Stimulated activated CD4-positive, alpha-beta T cell treated with anti-CD3 and anti-CD28 coated beads, Interleukin-15, amount 100 ng/mL, for 1 hour (primary cell): ENCODE measurements at places on chromosomes 5 and 9.

GRCh38 chr5:117089001-117089400 is 514.4 kb upstream of the SEMA6A start:
- DNase-seq: no peak

DNA sequence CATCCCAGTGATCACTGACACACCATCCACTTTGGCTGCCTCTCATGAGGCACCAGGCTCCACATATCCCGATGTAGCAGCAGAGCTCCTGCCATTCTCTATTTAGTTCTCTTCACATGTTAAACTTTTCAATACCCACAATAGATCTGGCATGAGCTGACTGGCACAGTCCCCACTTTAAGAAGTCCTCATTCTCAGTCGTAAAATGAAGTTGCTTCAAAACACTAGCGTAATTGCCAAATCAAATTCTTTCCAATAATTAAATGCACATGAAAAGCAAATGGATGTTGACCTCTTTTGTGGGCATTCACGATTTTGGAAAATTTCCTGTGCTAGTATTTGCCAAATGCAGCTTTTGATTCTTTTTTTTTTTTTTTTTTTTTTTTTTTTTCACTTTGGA is 32.4 kb downstream of the HAPLN1 start:
- DNase-seq: no peak

- DNase-seq: no peak
These were observed 117.2 kb upstream of the LIFR start for GRCh38 chr5:38673671-38674071.

- DNase-seq: no peak
These were observed 2.4 kb upstream of the EXOC3 start for GRCh38 chr5:440401-441201.

GRCh38 chr5:78638423-78638822 is 10.1 kb downstream of the LHFPL2 start:
- no peak for DNase-seq

DNA sequence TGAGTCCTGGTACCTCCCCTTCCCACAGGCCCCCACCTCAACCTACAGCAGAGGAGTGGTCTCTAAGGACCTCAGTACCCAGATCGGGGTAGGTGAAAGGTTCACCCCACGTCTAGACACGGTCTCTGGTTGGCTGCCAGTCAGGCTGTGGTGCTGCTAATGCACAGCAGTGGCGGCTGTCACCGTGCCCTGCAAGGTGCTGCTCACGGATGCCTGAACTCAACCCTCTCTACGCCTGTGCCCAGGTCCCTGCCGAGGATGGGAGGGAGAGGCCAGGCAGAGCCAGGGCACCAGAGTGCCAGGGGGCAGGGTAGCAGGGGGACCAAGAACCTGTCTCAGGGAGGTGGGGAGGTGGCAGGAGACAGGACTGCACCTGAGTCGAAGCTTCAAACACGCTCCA is 14.3 kb downstream of the IER5L start:
- DNase-seq: no peak

DNA sequence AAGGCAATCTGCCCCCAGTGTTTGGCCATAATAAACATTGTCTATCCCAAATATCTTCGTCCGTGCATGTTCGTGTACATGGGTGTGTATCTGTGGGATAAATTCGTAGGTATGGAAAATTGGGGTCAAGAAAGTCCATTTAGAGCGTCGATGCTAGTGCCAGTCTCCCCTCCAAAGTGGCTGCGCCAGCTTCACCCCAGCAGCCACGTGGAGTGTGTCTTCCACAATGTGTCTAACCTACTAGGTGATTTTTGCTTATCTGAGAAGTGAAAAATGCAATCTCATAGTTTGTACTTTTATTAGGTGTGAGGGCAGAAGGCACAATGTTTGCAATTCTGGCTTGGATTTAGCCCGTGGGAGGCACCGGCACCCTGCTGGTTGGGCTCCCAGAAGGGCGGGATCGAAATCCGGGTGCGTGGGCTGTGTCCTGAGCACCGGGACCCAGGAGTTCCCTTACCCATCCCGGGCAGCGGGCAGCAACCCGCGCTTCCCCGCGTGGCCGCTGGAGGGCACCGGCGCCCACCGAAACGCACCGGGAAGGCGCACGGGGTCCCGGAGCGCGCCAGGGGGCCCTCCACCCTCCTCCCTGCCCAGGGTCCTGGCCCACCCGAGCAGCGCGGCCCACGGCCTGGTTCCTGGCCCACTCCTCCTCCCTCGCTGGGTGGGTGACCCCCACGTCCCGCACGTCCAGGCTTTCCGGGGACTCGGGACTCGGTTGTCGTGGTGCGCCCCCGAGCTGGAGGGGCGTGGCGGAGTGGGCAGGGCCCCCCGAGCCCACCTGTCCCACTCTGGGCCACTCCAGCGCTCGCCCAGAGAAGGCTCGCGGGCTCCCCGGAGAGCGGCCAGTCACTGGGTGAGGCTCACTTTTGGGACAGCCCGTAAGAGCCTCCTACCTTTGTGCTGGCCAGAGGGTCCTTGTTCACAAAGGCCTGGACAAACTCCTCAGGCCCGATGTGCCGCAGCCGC is 55.4 kb upstream of the RNF130 start:
- no peak for DNase-seq

DNA sequence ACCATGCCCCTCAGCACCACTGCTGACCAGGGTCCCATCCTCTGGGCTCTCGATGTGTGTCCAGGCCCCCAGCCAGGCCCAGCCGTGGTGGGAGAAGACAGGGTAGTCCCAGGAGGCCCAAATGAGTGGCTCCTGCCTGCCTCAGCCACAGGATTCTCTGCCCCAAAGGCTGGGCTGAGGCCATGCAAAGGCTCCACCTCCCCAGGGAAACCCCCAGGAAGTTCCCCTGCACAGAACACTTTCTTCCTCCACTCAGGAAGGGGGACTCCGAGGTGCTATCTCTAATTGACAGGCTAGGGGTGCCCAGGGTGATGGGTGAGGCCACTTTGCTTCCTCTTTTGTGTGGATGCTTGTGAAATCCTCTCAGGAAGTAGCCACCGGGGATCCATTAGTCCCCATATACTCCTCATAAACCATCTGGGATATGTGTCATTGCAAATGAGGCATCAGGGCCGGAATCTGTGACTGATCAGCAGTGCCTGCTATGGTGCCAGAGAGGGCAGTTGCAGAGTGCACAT is 23.1 kb upstream of the TDRD7 start:
- DNase-seq: no peak

- DNase-seq: no peak
These were observed 18.4 kb upstream of the VPS13A start for GRCh38 chr9:77158772-77159513.

GRCh38 chr5:15932066-15932465 is 247.5 kb downstream of the MARCHF11 start:
- no peak for DNase-seq

- DNase-seq: no peak
These were observed 1.6 kb downstream of the CMBL start for GRCh38 chr5:10306114-10306513.

DNA sequence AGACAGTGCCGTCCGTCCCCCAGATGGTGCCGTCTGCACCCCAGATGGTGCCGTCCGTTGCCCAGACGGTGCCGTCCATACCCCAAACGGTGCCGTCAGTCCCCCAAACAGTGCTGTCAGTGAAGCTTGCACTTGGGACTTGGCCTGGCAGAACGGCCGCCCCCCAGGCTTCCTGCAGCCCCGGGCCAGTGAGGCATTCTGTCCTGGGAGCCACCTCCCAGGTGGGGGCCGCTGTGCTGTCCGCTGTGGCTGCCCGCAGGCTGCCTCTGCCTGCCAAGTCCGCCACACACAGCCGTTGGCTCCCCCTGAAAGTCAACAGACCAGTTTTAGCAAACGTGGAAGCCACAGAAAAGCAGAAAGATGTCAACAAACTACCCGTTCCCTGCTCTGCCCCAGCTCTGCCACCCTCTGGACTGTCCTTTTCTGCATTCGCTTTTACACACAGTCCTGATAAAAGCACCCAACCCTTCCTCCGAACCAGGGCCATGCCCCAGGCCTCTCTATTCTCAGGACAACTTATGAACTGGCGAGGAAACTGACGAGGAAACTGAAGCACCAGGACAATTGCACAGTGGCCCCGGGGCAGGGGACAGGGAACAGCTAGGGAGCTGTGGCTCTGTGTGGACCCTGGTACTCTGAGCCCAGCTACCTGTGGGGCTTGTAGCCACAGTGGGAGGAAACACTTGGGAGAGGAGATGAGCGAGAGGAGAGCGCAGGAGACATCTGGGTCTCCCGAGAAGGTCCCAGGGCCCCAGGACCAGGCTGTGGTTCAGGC is 39.6 kb upstream of the RXRA start:
- no peak for DNase-seq

- no peak for DNase-seq
These were observed 47.8 kb upstream of the TGFBR1 start for GRCh38 chr9:99056886-99057664.

GRCh38 chr5:147857302-147858129 is 21.0 kb upstream of the SCGB3A2 start:
- DNase-seq: peak; percentile 1

GRCh38 chr9:114282926-114283325 is 40.0 kb upstream of the ORM1 start:
- DNase-seq: no peak

DNA sequence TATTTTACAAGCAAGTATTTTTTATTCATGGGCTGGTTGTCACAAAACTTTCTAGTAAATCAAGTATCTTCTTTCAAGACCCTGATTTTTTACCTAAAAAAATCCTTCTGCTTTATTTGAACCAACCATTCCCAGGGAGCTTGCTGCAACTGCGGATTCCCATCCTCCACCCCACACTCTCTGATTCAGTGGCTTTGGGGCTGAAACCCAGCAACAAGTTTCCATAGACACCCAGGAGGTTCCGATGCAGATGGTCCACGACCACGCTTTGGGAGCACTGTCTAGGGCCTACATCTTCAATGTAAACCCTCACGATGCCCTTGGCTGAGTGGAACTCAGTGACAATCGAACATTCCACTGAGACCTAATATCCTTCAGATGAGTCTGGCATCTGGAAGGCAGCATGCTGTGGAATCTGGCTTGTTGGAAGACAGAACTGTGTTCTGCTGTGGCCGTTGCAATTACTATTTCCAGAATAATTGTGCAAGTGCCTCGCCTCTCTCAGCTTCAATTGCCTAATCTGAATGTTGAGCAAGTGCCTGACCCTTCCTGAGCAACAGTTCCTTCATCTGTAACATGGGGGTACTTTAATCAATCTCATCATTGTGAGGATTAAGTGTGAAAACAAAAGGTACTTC is 105.1 kb downstream of the INSYN2B start:
- DNase-seq: no peak

- no peak for DNase-seq
These were observed 1000.2 kb downstream of the NR2F1-AS1 start for GRCh38 chr5:92580814-92581213.
